ENCODE measurements at places on chromosomes 6 and 20.

DNA sequence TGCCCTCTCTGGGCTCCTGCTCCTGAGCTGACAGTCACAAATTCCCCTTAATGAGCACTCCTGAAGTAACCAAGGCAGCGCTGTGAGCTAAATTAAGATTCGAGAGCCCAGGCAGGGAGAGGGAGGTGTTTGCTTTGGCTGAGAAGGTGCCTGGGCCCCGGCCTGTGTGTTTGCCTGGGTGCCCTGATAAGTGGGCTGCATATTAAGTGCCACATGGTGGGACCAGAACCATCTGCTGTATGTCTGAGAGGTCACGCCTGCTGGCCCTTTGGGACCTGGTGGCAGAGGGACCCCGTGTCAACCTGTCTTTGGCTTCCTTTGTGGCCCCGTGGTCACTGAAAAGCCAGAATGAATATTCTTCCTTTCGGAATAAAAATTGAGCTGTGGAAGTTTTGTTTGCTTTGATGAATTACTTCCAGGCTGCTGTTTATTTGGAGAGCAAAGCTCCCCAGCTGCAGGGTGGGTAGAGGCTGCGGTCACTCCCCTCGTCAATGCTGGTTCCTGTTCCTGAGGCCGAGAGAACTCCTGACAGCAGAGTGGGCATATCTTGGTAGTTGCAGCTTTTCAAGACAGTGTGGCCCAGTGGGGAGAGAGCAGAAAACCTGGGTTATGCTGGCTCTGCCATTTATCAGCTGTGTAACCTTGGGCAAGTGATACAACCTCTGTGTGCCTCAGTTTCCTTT, 17.5 kb upstream of the KCNK16 start:
- DNase-seq = no peak

DNA sequence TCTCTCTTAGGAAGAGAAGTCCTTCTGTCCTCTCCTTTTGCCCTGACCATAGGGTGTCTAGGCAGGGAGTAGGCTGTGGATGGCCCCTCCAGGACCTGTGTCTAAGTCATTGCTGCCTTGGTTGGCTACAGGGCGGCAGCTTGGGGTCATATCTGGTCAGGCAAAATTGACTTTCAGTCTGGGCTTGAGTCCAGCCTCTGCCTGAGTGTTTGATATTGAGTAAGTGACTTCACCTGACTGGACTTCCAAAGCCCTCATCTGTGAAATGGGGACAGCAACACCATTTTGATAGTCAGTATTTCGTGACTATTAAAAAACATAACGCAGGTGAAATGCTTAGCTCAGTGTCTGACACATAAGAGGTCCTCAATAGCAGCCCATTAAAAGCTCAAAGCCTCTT, 4.6 kb downstream of the TGM3 start:
- DNase-seq = peak; percentile 34

DNA sequence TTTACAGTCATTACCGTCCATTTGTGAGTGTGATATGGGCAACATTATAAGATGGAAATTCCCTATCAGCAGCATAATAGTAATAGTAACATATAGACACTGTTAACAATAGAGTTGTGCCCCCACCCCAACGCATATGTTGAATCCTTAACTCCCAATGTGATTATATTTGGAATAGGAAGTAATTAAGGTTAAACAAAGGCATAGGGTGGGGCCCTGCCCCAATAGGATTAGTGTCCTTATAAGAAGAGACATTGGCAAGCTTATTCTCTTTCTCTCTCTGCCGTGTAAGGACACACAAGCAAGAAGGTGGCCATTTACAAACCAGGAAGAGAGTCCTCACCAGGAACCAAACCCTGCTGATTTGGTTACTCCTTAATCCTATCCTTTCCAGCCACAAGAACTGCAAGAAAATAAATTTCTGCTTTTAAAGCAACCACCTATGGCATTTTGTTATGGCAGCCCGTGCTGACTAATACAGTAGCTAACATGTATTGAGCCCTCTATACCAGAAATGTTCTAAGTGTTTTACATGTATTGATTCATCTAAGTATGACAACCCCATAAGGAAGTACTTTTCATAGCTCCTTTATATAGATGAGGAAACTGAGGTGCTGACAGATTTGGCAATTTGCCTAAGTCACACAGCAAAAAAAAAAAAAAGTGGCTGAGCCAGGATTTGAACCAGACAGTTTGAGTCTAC, 114.2 kb downstream of the BCAS1 start:
- no peak for DNase-seq

- no peak for DNase-seq
Observed at GRCh38 chr6:122736163-122736562, 43.4 kb upstream of the FABP7 start.

- no peak for DNase-seq
Observed at GRCh38 chr6:98670045-98670746, 164.2 kb upstream of the POU3F2 start.

- no peak for DNase-seq
Observed at GRCh38 chr6:67640484-67640883, 994.6 kb upstream of the ADGRB3 start.

- peak; percentile 54 for DNase-seq
Observed at GRCh38 chr20:56626367-56627121, 2.6 kb upstream of the TFAP2C start.

GRCh38 chr20:21515300-21516179, 1.7 kb upstream of the NKX2-2 start:
- DNase-seq = no peak

- DNase-seq = no peak
Observed at GRCh38 chr6:148973538-148974208, 226.8 kb downstream of the UST start.

DNA sequence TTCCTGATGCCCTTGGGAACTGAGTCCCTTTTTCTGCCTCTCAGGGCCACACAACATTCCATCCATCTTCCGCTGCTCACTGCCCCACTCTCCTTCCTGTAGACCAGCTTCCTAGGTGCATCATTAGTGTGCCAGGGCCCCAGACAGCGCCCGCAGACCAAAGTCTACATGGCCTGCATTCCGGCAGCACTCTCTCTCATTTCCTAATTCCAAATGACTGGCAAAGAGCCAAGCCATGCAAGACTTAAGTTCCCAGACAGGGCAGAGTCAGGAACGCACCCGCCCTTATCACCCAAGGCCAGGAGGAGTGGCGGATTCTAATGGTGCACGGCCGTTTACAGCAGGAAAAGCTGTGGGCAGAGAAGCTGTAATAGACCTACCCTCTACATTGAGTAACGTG, 159.8 kb upstream of the ARID1B start:
- peak; percentile 39 for DNase-seq

GRCh38 chr20:60071965-60072364, 113.7 kb downstream of the CDH26 start:
- DNase-seq = no peak

- DNase-seq = no peak
Observed at GRCh38 chr6:158328952-158329351, 16.7 kb downstream of the TULP4 start.

- DNase-seq = no peak
Observed at GRCh38 chr6:100990070-100990469, 108.9 kb upstream of the ASCC3 start.

- peak; percentile 36 for DNase-seq
Observed at GRCh38 chr20:34365765-34366213, 2.7 kb downstream of the ITCH start.

GRCh38 chr20:9699181-9699580, 139.7 kb downstream of the PAK5 start:
- no peak for DNase-seq

GRCh38 chr20:47392015-47392720, 35.7 kb upstream of the ZMYND8 start:
- DNase-seq = peak; percentile 78

- no peak for DNase-seq
Observed at GRCh38 chr20:57540890-57541580, 16.1 kb upstream of the CTCFL start.

DNA sequence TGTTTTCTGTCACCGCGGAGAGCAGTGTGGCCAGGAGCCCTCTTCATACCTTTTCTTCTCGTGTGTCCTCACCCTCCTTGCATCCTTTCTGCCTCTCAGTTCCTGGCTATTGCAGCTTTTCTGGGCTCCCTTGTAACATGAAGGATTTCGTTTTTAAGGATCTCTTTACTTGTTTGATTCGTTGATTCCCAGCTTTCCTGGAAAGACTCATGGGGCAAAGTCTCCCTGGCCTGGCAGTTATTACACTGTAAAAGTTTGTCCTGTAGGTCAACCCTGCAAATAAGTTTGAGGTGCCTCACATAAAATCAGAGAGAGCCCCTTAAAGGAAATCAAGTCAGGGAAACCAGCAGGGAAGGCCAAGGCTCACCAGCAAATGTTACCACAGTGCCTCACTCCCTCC, 70.1 kb downstream of the ISM1 start:
- DNase-seq = no peak

DNA sequence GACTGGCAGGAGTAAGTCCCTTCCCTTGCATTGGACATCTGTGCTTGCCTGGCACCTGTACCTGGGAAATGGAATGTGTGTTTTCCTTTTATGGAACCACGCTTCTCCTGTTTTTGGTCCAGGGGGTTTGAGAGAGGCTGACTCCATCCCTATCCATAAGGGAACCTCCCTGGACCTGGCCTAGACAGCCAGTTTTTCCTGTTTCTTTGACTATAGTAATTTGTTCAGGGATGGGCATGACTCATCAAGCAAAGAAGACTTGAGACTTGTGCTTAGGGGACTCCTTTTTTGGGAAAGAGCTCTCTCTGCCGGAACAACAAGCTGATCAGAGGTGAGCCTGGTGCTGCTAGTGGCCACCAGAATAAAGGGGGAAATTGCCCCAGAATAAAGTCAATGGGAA, 393.8 kb downstream of the CDH26 start:
- DNase-seq = no peak

DNA sequence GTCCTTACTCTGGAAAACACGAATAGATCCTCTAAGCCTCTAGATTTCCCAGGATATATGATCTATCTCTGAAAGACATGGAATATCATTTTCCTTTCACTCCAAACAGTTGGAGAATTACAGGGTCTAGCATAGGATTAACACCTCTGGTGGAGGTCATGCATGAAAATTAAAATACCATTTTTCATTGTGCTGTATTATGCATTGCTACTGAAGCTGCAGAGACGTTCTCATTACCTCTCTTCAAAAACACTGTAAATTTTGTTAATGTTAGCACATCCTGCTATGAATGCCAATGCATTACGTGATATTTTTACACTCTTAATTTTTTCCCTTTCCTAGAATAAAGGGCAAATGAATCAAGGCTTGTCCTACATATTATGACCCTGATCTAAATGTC, 558.6 kb downstream of the TBC1D32 start:
- no peak for DNase-seq

DNA sequence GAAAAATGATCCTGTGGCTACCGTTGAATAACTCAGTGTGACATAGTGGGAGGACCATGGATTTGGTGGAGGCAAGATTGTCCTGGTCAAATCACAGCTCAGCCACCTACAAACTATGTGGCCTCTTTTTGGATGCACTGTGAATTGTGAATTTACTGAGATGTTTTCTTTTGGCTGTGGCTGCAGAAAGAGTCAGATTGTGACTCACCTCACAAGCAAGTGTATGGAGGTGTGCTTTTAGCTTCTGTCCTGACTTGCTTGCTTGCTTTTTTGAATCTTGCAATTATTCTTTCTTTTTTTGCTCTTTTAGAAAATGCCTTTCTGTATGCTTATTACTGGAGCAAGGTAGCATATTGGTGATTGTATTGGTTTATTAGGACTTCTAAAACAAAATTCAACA, 122.9 kb upstream of the FOXO3 start:
- DNase-seq = no peak

Measured in K562 (cell line).